Activated naive CD8-positive, alpha-beta T cell treated with anti-CD3 and anti-CD28 coated beads, Interleukin-2, amount 10 ng/mL, durations not matched to agents 7 days and 5 days (primary cell): ENCODE measurements at places on chromosomes 2 and 18. TPM values are rescaled to one million over a fixed set of nuclear protein-coding genes. Genes with fewer than 3 reads are reported as not detected.

GRCh38 chr2:36801088-36801487, 104.6 kb downstream of the VIT start:
- peaks cover 22% of the 10 kb centered on the region for H3K27me3 ChIP-seq
- H3K27ac ChIP-seq = no peak overlapping the region
- no peak for DNase-seq

- H3K4me3 ChIP-seq = no peak overlapping the region
- no peaks in the 10 kb centered on the region for H3K27me3 ChIP-seq
- DNase-seq = no peak
Observed at GRCh38 chr2:152132306-152132705, 33.5 kb upstream of the CACNB4 start.

DNAH7 gene
- not detected for total RNA-seq

C2orf66 gene
- total RNA-seq = 0.17 TPM

CYTIP gene
- 238 TPM for total RNA-seq
